ENCODE measurements at places on chromosomes 4 and X. TPM values are rescaled to one million over a fixed set of nuclear protein-coding genes. Genes with fewer than 3 reads are reported as not detected.

DNA sequence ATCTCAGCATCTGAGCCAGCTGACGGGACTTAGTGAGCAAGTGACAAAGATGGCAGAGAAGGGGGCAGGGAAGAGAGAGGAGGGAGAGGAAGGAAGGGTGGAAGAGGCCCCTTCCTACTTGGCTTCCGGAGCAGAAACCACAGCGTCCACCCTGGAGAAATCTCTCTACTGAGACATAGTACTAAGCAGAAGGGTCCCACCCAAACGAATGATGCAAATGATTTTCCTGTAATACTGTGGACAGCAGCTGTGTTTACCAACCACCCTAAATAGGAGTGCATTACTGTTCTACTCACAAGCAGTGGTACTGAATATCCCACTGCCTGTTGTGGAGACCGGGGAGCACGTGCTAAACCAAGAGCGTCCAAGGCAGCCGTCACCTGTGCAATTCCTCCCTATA is 29.4 kb downstream of the DTHD1 start:
- DNase-seq: peak; percentile 40

GRCh38 chr4:82905205-82905604 is 4.7 kb downstream of the THAP9 start:
- no peak for DNase-seq

- DNase-seq: no peak
Observed at GRCh38 chr4:148822572-148823418, 380.6 kb upstream of the NR3C2 start.

DNA sequence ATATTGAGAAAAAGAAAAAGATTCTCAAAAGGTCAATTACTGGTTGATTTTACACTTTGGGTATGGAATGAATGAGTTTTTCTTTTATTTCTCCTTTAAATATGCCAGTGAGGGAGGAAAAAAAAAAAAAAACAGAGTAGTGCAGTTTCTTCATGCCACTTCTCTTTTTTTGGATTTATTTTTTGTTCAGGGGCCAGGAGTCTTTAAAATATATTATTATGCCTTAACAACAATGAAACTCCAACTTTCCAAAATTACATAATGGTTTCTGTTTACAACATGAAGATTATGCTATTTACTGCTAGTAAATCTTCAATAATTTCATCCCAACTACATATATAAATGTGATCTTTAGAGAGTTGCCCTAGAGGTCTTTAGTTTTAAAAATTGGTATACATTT is 31.9 kb downstream of the DTHD1 start:
- no peak for DNase-seq

The TBC1D8B gene
- 3.5 TPM for polyA plus RNA-seq

DNA sequence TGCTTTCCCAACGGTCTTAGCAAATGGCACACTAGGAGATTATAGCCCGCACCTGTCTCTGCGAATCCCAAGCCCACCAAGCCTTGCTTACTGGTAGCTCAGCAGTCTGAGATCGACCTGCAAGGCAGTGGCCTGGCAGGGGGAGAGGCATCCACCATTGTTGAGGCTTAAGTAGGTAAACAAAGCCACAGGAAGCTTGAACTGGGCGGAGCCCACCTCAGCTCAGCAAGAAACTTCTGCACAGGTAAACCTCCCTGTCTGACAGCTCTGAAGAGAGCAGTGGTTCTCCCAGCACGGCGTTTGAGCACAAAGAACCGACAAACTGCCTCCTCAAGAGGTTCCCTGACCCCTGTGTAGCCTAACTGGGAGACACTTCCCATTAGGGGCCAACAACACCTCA is 42.8 kb downstream of the BRWD3 start:
- DNase-seq: no peak

DNA sequence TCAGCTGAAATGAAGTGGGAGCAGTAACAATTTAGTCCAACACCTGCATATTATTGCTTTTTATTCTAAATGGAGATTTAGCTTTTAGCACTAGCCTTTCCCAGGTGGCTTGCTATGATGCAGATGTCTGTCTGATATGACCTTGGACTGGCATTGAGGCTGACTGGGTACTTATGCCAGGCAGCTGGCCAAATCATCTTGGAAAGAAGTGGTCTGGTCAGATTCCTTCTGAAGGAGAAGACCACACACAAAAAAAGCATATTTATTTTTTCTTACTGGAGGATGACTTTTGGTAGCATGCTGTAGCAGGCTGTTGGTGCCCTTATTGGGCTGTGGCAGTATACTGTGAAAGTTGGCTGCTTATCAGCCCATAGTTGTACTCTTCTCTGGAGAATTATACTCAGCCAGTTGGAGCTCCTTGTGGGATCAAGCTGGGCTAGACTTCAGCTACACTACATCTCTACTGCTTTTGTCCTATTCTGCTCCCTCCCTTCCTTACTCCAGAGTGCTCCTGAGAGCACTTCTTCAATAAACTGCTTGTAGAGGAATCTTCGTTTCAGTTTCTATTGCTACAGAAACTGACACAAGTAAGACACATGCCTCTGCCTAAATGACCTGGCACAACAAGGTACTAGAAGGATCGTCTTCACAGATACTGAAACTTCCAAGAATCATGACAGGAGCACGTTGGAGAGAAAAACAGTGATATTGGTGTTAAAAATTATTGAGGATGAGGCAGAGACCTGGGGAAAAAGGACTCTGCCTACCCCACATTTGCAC is 196.8 kb upstream of the RPS6KA3 start:
- no peak for DNase-seq

Measured in hindlimb muscle (tissue), 1 donor.